ENCODE measurements at places on chromosomes 7 and 10.

DNA sequence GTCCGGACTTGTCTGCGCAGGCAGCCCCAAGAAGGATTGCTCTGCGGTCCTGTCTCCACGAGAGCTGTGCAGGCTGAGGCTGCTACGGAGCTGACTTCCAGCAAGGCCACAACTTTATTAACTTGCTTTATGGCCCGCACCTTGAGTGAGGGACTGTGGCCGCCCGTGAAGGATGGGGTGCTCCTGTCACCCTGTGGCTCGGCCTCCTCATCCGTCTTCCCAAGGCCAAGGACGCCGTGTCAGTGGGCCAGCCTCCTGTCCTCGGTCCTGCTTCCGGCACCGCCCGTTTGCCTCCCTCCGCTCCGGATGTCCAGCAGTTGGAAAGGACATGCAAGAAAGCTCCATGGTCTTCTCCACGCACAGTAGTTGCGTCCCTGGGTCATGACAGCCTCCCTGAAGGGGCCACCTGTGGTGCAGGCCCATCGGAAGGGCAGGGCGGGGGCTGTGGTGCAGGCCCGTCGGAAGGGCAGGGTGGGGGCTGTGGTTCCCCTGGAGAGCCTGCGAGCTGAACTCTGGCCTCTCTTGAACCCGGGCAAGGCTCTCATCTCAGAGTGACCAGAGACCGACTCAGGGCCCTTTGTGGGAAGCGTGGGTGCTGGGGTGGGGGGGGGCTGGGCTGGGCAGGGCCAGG is 87.1 kb downstream of the NKX6-2 start:
- no peak for DNase-seq

DNA sequence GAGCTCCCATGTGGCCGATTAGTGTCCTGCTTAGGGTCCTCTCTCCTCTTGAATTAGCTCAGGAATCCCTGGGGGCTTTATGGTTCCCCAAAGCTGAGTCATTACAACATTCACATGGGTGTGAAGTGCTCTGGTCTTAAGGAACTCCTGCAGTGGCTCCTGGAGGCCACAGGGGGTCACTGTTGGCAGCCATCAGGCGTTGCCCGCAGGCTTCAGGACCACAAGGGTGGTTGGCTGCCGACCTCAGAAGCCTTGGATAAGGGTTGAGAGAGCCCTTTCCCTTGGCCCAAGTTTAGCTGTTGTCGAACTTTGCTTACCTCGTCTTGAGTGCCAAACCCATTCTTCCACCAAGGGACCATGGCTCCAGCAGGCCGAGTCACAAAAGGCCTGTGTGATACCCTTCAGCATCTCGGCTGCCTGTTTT is 61.7 kb downstream of the SH2D4B start:
- peak; percentile 78 for DNase-seq

DNA sequence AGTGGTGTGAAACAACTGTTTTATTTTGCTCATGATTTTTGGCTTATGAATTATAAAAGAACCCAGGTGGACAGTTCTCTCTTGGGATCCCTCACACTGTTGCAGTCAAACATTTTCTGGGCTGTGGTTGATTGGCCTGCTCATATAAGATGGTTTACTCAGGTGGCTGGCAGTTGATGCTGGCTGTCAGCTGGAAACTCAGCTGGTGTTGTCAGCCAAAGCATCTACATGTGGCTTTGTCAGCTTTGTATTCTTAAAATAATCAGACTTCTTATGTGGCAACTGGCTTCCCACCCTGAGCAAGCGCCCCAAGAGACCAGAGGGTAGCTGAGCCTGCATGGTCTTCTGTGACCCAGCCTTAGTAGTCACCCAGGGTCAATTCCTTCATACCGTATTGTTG is 534.7 kb downstream of the NRG3 start:
- DNase-seq, result no peak

- no peak for DNase-seq
Observed at GRCh38 chr7:155911471-155912105, 99.3 kb upstream of the SHH start.

DNA sequence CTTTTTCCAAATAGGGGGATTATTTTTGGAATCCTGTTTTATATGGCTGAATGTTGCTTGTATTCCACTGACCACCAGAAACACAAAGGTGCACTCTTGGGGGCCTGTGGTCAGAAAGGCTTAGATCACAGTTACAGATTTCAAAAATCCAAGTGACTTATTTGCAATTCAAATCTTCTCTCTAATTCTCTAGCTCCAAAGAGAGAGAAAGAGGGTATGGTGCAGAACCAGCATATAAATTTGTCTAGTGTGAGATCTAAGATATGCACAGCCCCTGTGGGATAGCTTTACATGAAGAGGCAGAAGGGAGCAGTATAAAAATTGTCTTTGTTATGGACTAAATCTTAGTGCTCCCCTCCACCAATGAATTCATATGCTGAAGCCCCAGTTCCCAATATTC is 1121.7 kb upstream of the CELF2 start:
- no peak for DNase-seq

DNA sequence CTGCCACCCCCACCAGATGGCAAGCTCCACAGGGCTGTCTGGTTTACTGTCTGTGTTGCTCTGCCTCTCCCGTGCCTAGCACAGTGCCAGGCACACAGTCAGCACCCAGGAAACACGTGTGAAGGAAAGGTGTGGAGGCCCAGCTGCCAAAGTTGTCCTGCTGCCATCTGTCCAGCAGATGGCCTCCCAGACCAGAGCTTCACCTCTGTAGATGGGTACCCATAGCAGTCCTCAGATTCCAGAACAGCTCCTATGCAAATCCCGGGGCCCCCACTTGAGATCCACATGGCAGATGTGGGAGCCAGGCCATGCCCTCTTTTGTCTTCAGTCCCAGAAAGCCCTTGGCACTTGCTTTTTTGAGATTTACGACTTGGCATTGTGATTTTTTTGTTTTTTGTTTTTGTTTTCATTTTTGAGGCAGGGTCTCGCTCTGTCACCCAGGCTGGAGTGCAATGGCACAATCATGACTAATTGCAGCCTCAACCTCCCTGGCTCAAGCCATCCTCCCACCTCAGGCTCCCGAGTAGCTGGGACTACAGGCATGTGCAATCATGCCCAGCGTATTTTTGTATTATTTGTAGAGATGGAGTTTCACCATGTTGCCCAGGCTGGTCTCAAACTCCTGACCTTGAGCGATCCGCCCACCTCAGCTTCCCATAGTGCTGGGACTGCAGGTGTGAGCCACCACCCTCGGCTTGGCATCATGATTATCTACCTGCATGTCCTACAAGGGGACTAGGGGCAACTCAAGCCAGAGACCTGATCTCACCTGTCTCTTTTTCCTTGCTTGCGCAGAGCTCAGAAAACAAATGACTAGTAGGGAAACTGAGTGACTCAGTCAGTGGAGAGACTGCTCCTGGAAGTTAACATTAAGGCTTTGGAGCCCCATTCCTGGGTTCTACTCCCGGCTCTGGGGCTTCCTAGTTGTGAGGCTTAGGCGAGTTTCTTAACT is 16.9 kb upstream of the PALD1 start:
- DNase-seq, result peak; percentile 74

DNA sequence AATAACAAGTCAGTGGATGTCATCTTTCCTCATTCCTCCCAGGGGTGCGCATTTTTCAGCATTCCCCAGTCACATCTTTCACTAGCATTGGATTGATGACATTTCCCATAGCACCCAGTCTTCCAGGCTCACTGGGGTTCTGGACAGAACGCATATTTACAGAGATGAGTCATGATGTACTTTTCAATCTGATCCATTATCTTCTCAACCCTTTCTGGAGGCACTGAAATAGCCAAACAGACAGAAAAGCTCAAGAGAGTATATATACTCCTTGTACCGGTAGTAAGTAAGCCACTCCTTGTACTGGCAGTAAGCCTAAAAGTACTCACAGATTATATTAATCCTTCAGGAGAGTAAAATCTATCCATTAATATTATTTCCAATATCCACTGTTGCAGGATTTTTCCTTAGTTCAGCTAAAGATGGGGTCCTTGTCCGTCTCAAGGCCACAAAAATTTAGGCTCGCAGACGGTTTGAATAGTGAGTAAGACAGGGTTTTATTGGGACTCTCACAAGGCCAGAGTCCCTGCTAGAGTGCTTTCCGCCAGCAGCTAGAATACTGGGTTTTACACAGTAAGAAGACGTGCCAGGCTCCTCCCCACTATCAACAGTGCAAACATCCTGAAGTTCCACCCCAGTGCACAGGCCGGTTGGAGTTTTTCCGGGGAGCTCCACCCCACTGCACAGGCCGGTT is 60.8 kb downstream of the MDH2 start:
- no peak for DNase-seq

DNA sequence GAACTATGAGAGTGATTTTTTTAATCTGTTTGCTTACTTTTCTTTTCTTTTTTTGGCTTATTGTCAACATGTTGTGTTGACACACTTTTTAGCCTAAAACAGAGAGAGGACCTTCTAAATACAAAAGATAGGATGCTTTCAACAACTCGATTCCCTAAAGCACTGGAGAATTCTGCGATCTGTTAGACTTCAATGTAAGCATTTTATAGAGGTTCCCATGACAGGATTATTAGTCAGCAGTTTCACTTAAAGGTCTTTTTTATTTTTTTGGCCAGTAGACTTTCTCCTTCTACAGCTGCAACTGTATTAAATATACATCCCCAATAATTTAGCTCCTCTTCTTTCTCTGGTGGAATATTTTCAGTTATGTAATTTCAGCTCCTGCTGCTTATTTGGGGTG is 12.7 kb upstream of the NRP1 start:
- no peak for DNase-seq

- DNase-seq, result no peak
Observed at GRCh38 chr7:103058122-103058521, 16.5 kb downstream of the FBXL13 start.

GRCh38 chr7:54810401-54810800 is 51.4 kb upstream of the SEC61G start:
- no peak for DNase-seq

GRCh38 chr7:103141753-103142404 is 7.0 kb downstream of the NAPEPLD start:
- DNase-seq, result no peak

GRCh38 chr7:85681241-85681640 is 494.4 kb upstream of the SEMA3D start:
- DNase-seq, result no peak

GRCh38 chr7:96708872-96709271 is 774 bp downstream of the SEM1 start:
- no peak for DNase-seq

All from WTC11 (cell line).